Neural progenitor cell (in vitro differentiated cells): ENCODE measurements at places on chromosomes 2 and 18. TPM values are rescaled to one million over a fixed set of nuclear protein-coding genes. Genes with fewer than 3 reads are reported as not detected.

Gene ECEL1
- total RNA-seq = 0.84 and 3.8 TPM in 2 replicates

DNA sequence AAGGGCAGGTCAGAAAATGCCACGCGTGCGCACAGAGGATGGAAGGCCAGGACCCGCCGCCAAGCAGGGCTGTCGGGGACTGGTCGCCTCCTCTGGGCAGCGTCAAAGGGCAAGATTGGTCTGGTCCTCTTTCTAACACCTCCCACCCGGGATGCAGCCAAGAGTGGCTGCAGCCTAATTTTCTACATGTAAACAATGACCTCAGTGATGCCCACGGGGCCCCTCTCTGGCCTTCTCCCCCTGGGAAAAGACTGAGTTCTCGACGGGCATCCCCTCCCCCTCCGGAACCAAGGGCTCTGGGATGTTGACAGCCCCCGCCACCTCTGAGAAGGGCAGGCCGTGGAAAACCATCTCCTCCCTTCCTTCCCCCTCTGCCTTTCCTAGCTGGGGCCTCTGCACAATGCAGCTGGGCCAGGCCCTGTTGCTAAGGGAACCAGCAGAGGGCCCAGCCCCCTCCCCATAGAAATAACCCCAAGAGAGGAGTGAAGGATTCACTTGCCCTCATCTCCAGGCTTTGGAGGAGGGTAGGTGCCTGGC lies 80.0 kb upstream of the ZNF532 start:
- DNase-seq = peak; percentile 53

DNA sequence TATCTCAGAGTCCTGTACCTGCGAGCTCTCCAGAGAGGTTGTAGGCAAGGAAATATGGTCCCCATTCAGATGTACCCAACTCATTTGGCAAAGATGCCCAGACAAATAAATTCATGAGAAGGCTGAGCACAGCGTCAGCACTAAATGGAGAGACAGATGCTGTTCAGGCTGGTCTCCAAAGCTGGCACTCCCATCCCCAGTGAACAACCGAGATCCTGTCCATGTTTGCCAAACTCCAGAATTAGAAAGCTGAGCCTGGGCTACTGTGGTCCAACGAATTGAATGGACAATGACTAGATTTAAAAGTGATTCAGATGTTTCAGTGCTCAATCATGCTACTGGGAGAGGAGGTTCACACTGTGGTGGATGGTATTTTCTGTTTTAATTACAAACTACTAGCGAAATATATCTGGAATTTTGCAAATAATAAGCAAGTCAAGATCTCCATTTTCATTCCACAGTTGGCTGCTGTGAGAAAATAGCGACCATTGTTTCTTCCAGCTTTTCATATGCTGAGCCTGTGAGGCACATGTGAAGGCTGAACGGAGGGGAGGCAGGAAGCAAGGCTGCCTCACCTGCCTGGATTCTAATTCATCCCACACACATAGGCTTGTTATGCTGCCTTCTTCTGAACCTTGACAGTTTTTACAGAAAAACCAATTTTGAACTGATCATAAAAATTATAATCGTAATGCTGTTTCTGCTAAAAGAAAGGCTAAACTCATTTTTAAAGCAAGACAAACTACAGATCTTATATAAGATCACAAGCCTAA lies 22.6 kb upstream of the DAPL1 start:
- no peak for DNase-seq

- DNase-seq = no peak
Measured at GRCh38 chr18:51185075-51185474, 12.4 kb downstream of the MEX3C start.

DNA sequence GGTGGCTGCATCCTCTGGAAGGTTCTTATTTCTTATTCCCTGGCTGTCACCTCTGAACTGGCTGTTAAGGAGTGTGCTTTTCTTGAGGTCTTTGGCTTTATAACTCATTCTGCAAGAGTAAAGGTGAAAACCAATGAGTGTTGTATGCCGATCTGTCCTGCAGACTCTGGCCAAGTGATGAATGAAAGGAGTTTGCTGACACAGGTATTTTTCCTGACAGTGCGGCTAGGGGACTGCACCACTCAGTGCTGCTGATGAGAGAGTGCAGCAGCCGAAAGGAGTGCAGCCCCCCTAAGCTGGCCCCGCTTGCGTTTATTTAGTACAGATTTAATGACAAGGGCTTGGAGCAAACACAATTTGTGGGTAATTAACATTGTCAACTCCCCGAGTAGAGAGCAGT lies 41.8 kb downstream of the RAB6D start:
- no peak for DNase-seq

Gene TMEM18
- total RNA-seq = 23.5 and 50.0 TPM in 2 replicates

Gene CRACDL
- 0.07 and 0.28 TPM in 2 replicates for total RNA-seq

DNA sequence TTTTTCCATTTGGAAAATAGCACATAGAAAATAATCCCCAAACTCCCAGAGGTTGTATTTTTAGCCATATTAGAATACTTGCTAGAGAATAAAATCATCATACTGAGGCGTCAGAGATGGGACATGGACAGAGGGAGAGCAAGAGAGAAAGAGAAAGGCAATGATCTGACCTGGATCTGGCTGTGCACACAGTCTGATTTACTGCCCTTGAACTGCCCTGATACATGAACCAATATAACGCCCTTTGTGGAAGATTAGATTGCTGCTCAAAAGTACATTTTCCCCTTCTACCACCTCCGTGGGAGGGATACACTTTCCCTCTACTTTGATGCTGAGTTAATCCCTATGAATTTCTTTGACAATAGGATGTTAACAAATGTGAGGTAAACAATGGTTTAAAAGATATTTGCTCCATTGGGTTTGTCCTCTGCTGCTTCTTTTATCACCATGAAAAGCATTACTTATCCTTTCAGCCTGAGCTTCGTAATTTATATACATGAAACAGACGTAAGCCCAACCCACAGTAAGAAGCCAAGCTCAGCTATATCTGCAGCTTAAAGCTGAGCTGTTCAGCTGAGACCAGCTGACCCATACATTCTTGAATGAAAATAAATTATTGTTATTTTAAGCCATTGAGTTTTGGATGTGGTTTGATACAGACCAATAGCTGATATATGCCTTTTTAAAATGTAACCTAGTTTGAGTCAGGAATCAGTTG lies 1664.6 kb upstream of the CELF4 start:
- DNase-seq = peak; percentile 13

DNA sequence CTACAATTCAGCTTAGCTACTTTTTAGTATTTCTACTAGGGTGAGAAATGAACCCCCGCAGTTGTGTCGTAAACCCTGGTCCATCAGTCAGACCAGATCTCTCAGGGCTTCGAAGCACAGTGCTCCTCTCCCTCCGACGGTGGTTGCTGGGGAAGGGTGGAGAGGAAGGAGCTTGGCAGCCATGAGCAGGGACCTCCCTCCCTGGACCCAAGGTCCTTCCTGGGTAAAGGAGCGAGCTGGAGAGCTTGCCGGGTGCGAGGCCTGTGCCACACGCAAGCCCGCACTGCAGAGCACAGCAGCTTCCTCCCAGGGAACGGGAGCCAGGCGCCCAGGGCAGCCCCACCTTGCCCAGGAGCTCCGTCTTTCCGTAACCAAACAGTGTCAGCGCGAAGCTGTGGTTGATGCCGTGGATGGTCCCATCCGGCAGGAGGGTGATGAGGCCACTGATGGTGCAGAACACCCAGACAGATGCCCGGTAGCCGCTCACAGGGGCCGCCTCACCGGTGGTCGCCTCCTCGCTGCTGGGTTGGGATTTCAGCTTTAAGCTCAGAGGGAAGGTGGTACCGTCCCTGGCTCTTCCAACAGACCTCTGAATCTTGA lies 12.5 kb downstream of the PASK start:
- no peak for DNase-seq

- no peak for DNase-seq
Measured at GRCh38 chr2:201852462-201852861, 46.1 kb downstream of the CDK15 start.

- no peak for DNase-seq
Measured at GRCh38 chr2:18860179-18860578, 270.8 kb upstream of the NT5C1B start.

Gene GNAL
- 10.8 and 26.8 TPM in 2 replicates for total RNA-seq

- DNase-seq = no peak
Measured at GRCh38 chr2:185954389-185954788, 215.8 kb downstream of the FSIP2 start.

DNA sequence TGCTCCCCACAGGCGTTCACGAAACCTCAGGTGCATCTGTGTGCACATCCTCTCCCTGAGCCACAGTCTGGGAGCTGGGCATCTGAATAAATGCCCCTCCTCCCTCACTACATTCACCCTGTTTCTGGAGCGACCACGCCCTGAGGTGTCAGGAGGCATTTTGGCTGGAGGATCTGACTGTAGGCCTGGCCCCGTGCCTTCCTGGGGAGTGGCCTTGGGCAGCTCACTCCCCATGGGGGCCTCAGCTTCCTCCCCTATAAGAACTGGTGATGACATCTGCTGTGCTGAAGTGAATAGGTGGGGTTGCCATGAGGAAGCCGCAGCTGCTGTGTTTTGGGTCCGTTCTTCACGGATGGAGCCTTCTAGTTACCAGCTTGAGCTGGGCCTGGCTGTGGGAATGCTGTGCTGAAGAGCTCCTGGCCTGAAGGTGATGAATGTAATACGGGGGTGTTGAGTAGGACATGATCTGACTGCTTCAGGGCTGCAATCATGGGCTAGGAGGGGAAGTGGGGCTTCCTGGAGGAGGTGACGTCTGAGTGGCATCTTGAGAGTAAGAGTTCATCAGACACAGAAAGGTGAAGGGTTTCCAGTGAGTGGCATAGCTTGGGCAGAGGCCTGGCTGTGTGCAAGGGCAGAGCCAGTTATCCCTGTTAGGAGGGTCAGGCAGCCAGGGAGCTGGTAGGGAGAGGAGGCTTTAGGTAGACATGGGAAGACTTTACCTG lies 58.2 kb downstream of the GLI2 start:
- DNase-seq = no peak

Gene CCBE1
- 2.9 and 6.4 TPM in 2 replicates for total RNA-seq

Gene CYP26B1
- 0.21 and 1.2 TPM in 2 replicates for total RNA-seq

- DNase-seq = no peak
Measured at GRCh38 chr18:23171581-23172156, 36.4 kb downstream of the CABLES1 start.

DNA sequence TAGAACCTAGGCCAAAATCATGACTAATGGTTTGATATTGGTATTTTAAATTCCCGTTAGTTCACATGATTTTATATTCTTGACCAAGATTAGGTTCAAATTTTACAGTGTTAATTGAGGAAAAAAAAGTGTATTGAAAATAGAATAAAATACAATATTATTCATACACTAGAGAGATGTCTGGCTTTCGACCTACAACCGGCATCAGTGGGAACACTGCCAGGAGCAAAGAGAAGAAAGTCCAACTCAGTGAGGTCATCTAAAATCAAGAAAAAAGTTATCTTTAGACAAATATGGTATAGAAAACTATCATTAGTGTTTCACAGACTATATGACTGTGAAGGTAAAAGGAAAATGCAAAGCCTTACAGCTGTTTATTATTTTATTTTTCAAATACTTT lies 81.5 kb downstream of the PIGN start:
- no peak for DNase-seq

DNA sequence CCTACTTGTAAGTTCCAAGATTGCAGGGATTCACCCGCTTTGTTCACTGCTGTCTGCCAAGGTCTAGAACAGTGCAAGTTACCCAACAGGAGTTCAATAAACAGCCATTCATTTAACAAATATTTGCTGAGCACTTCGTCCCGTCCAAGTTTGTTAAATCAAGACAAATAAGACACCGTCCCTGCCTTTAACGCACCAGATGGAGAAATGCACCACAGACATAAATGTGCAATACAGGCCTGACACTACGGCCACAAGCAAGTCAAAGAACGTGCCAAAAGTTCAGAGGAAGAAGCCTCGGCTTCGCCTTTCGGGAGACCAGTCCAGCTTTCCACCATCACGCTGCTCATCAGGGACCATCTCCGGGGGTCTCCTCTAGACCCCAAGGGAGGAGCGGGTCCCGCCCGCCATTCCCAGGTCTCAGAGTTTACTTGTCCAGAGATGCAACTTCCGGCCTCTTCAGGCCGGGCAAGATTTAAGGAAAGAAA lies 429 bp downstream of the C2orf76 start:
- DNase-seq = no peak

Gene RIF1
- total RNA-seq = 74.3 and 96.4 TPM in 2 replicates

GRCh38 chr2:187187519-187187918 lies 260.5 kb downstream of the CALCRL start:
- no peak for DNase-seq

DNA sequence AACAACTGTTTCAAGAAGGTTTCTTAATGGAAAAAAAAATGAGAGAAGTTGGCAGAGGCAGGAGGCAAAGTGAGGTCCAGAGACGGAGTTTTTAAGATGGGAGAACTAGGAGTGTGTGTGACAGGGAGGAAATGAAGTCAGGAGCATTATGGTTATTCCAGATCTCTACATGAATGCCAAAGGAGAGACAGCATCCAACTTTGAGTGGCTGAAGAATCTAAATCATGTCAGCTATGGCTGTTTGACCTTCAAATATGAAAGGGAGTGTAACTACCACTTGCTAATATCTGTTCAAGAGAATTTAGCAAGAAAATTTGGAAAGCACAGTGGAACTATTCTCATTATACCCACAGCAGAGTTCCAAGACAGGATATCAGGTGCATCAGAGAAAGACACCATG lies 81.2 kb upstream of the CCBE1 start:
- no peak for DNase-seq

Gene SPEG
- 5.6 and 18.4 TPM in 2 replicates for total RNA-seq

DNA sequence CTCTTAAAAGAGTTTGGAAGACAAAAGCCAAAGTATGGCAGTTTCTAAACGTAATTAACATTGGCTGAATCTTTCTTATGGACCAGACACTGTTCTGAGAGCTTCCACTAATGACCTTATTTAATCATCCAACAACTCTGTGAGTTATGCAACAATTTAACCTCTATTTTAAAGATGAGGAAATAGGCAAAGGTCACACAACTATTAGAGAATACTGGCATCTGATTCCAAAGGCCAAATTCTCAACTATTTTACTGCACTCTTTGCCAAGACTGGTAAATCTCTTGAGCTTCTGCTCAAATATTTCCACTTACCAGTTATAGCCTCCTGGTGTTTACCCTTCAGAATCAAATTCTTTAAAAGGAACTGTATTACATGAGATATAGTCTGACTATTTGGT lies 42.1 kb upstream of the ERMN start:
- no peak for DNase-seq

DNA sequence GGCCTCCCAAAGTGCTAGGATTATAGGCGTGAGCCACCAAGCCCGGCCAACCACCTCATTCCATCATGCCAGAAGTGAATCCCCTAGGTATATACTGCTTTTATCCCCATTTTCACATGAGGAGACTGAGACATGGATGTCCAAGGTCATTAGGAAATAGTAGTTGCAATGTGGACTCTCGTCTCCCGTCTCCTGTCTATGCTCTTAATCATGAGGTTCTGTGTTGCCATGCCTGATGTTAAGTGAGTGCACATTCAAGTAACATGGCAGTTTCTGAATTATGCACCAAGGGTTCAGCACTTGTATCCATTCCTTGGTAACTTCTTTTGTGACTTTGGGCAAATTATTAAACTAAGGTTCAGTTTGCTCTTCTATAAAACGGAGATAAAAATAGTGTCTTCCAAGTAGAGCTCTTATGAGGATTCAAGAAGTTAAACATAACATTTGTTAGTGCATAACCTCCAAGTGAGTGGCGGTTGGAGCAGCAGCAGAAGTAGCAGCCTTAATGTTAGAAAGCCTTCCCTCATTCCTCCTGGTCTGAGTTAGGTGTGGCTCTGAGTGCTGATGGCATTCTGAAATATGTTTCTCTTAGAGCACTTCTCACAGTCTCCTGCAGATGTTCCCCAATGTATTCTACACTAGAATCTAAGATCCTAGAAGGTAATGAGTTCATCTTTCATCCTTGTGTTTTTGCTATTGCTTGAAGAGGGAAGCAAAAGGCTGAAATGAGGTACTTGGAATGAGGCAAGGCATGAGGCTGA lies 21.9 kb downstream of the SOCS6 start:
- no peak for DNase-seq
